ENCODE measurements at places on chromosomes 2 and 18. TPM values are rescaled to one million over a fixed set of nuclear protein-coding genes. Genes with fewer than 3 reads are reported as not detected.

SULT1C4 gene
- total RNA-seq, result 0.17 TPM

HSBP1L1 gene
- 3.9 TPM for total RNA-seq

RFTN2 gene
- 3.5 TPM for total RNA-seq

GAL3ST2 gene
- 0.46 TPM for total RNA-seq

VWC2L gene
- not detected for total RNA-seq

Data from smooth muscle cell of the pulmonary artery (primary cell).